Stimulated activated CD4-positive, alpha-beta T cell treated with anti-CD3 and anti-CD28 coated beads, Interleukin-1b, Interleukin-23, amount 100 ng/mL, for 1 hour (primary cell): ENCODE measurements at places on chromosomes 7 and 10.
A peak's percentile ranks its signal among the peaks of the same experiment; 100 is the strongest.

DNA sequence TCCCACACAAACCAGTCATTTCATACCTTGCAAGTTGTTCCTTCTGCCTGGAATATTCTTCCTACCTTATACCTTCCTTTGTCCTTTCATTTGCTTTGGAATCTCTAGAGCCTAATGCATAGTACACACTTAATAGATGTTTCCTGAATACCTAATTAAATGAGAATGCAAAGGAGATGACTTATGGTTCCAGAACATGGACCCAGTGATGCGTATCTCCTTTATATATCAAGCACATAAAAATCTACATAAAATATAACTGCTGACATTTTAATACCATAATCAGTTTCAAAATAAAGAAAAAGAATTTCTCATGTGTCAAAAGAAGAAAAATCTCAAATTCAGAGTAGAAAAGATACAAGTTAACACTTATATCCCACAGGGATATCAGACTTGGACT lies 110.6 kb upstream of the ASAH2 start:
- DNase-seq, result no peak

- no peak for DNase-seq
These were observed 27.0 kb upstream of the SUN1 start for GRCh38 chr7:805261-805660.

GRCh38 chr7:51053160-51053925 lies 263.3 kb downstream of the COBL start:
- no peak for DNase-seq

DNA sequence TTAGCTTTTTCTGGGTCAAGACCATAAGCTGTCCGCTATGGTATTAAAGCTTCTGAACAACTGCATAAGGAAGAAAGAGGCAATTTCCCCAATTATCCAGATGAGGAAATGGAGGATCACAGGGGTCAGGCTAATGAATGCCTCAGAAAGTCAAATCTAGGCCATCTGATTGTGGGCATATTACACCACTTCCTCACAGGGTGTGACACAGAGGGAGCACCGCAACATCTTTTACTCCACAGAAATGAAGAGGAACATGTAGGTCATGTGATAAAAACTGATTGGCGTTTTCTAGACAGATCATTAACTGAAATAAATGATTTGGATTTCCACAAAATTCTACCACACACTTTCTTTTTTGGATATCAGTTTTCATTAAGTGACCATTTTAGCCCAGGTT lies 384.4 kb downstream of the PARD3 start:
- no peak for DNase-seq

DNA sequence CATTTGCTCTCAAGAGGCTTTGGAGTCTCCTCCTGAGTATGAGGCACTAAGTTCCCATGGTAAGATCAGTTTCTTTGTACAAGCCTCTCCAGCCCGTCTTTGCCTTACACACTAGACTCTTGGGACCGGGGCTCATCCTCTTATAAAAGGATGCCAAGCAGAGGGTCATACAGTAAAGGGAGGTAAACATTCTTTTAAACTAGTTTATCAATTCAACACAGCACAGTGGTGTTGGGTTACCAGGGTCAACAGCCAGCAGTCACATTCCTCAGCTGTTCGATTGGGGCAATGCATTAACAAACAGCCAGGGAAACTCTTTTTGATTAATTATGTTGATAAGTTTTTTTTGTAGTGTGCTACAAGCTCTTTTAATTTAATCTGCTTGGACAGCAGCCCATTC lies 37.8 kb downstream of the HHEX start:
- DNase-seq, result no peak

DNA sequence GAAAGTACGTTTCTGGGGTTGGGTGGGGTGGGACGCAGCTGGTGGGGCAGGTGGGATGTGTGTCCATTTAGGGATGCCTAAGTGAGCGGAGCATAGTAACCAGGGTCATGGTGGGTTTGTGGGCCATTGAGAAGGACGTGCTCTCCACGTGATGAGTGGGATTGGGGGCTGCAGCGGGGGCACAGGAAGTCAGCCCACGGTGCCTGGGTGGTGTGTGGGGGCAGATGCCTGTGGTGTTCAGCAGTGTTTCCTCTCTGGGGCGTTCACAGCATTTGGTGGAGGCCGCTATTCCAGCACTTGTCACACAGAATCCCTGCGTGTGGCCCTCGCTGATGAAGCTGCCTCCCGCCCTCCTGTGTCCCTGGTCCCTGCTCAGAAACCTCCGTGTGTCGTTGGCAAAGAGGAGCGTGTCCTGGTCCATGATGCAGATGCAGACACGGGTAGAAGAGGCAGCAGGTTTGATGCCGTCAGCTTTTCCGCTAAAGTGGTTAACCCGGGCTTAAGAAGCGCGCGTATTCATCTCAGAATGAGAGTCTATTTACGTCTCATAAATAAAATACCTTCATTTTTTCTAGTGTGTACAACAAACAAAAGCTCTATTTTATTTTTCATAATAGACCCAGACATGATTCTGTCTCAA lies 274.2 kb downstream of the ADARB2 start:
- DNase-seq, result no peak

- no peak for DNase-seq
These were observed 96.8 kb downstream of the SPAG6 start for GRCh38 chr10:22442063-22442462.

DNA sequence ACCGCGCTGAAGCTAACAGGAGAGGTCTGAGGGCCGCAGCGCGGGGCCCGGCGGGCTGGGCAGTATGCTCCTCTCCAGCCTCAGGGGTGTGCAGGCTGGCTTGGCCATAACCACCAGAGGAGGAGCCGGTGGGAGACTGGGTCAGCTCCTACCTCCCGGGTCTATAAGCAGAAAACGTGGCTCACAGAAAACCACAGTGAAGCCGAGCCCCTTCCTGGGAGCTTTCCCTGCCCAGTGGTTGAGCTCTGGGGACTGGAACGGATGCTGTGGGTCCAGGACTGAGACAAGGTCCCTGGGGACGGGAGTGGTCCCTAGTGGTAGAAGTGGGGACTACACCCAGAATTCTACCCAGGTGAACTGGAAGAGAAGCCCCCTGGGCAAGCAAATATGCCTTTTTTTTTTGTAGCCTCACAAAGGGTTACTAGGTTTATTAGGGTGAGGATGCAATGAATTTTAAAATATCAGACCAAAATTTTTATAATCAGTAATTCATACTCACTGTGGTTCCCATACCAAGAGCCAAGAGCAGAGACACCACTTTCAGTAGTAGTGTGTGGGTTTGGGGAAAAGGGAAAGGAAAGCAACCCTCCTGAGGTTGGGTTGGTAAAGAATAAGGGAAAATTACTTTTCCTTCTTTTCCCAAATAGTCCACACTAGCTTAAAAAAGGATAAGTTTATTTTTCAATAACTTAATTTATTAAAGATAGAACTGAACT lies 67.9 kb upstream of the PRKCQ start:
- peak; percentile 32 for DNase-seq

DNA sequence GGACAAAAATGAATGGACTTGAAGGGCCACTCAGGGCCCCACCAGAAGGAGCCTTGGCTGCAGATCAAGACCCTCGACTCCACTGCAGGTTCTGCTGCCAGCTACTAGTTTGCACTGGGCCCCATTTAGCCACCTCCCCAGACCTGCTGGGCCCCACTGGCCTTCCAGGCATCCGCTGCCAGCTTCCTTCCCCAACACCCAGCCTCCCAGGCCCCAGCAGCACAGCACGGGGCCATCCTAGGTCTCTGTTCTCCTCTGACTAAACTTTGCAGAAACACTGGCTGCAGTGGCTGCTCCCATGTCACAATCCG lies 277.4 kb upstream of the KLF14 start:
- no peak for DNase-seq

DNA sequence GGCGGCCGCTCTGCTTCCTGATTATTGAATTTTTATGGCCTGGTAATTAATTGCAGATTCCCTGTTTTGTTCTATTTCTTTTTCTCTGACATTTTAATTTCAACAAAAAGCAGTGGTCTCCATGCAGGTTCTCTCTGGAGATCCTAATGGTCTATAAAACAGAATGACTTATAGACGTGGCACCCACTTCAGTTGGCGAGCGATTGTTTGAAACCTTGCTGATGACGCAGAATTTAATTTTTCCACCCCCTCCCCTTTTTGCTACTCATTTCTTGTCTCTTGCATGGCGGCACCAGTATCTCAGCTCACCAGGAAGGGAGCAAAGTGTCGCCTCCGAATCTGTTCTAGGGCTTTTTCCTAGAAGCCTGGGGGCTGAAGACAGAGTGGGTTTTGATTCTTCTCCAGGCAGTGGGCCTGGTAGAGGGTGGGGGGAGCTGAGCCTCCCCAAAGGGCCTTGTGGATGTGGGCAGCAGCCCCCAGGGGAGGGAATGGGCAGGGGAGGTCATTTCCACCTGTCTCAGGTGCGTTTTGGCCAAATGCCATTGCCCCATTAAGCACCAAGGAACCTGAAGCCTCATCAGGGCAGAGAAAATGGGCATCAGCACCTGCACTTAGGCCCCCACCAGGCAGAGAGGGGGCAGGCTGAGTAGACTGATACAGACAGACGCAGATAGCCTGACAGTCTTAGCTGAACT lies 3.5 kb upstream of the COMTD1 start:
- DNase-seq, result no peak

- no peak for DNase-seq
These were observed 27.7 kb upstream of the DDIT4 start for GRCh38 chr10:72245949-72246525.

DNA sequence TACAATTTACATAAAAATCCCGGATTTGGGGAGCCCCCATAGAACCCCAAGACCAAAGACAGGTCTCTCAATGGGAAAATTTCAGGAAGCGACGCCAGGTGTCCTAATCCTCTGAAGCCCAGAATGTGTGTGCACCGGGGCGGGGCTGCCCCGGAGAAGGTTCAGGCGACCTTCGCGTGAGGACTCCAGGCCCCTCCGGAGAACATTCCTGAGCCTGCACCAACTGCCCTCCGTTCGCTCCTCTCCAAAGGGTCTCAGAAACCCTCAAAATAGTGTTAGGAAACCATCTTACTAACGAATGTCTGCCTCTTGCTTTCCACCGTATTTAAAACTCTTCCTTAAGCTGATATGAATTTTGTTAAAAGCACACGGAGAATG lies 78.5 kb upstream of the INSIG1 start:
- DNase-seq, result no peak

- DNase-seq, result no peak
These were observed 128.6 kb upstream of the PTPRZ1 start for GRCh38 chr7:121744319-121744718.

- peak; percentile 7 for DNase-seq
These were observed 18.9 kb upstream of the DNAJC1 start for GRCh38 chr10:22022257-22023032.

DNA sequence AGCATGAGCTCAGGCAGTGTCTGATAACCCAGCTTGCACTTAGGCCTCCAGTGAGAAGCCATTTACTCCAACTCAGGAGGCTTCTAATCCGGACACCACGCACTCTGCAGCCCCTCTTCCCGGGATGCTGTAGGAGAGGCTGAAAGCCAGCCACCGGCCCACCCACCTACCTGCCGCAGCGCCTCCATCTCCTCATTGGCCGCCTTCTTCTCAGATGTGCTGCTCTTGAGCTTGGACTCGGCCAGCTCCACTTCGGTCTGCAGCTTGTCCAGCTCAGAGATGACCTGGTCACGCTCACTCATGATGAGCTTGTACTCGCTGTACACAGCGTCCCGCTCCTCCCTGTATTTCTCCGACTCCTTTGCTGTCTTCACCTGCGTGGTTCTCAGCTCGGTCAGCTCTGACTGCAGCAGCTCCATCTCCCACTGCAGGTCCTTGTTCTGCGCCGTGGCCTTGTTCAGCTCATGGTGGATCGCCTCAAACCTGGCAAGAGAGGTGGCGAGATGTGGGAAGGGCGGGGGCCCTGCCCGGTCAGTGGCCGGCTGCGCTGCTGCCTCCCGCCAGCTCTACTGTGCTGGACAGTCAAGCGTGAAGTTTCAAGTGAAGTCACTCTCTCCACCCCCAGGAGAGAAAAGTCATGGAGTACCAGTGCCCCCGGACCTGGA lies 84.7 kb downstream of the DLG5 start:
- no peak for DNase-seq

DNA sequence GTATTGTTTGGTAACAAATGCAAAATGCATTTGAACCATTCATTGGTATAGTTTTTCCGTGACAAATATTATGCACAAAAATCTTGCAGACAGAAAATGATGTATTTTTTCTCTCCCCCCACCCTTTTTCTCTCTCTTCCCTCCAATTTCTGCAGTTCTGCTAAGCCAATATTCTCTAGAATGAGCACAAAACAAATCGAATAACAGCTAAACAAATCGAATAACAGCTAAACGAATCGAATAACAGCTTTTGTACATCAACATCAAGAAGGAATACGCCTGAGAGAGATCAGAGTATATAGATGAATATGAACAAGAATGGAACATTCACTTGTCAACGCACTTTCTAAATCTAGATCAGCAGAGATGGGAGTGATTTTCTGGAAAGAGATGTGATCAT lies 108.0 kb upstream of the KMT2E start:
- DNase-seq, result no peak

DNA sequence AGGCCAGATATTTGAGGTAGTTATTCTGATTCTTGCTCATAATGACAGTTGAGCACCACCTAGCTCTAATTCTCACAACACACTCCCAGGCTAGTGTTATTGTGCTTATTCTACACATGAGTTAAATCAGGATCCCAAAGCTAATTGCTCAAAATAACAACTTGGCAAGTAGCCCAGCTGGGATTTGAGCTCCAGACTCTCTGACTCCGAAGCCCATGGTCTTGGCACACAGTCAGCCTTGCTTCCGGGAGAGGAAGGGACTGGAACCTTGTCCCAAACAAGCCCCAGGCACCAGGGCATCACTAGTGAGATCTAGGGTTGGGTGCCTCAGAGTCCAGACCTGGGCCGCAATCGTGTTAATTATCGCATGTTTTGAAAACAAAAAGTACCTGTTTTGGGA lies 101.4 kb downstream of the GPAM start:
- no peak for DNase-seq

- DNase-seq, result no peak
These were observed 192.3 kb downstream of the FGFR2 start for GRCh38 chr10:121405953-121406352.
